ENCODE measurements at places on chromosomes 2 and 18. TPM values are rescaled to one million over a fixed set of nuclear protein-coding genes. Genes with fewer than 3 reads are reported as not detected.

SCN3A gene
- not detected for total RNA-seq

ADGRF3 gene
- total RNA-seq: 0.06 TPM

GRHL1 gene
- 1.3 TPM for total RNA-seq

CYRIA gene
- total RNA-seq: 0.31 TPM

MREG gene
- 4.9 TPM for total RNA-seq

BUB1 gene
- total RNA-seq: 44.2 TPM

HSPE1 gene
- total RNA-seq: 458 TPM

CARF gene
- 0.54 TPM for total RNA-seq

MAPK4 gene
- 0.20 TPM for total RNA-seq

DUSP28 gene
- 5.5 TPM for total RNA-seq

LIMS3 gene
- not detected for total RNA-seq

INHA gene
- 0.39 TPM for total RNA-seq

NCL gene
- total RNA-seq: 842 TPM

RAMP1 gene
- total RNA-seq: not detected

KCNE4 gene
- total RNA-seq: 0.50 TPM

NCKAP5 gene
- total RNA-seq: 0.90 TPM

LHCGR gene
- not detected for total RNA-seq

ELP2 gene
- 36.1 TPM for total RNA-seq

FABP1 gene
- not detected for total RNA-seq

RAX gene
- total RNA-seq: not detected

PLEKHH2 gene
- 2.5 TPM for total RNA-seq

CCDC68 gene
- total RNA-seq: 6.5 TPM

TBC1D8 gene
- 87.0 TPM for total RNA-seq

All from A549 treated with Mapracorat at 1 μM for 4 hours (cell line).